ENCODE measurements at places on chromosomes 1 and 21.

DNA sequence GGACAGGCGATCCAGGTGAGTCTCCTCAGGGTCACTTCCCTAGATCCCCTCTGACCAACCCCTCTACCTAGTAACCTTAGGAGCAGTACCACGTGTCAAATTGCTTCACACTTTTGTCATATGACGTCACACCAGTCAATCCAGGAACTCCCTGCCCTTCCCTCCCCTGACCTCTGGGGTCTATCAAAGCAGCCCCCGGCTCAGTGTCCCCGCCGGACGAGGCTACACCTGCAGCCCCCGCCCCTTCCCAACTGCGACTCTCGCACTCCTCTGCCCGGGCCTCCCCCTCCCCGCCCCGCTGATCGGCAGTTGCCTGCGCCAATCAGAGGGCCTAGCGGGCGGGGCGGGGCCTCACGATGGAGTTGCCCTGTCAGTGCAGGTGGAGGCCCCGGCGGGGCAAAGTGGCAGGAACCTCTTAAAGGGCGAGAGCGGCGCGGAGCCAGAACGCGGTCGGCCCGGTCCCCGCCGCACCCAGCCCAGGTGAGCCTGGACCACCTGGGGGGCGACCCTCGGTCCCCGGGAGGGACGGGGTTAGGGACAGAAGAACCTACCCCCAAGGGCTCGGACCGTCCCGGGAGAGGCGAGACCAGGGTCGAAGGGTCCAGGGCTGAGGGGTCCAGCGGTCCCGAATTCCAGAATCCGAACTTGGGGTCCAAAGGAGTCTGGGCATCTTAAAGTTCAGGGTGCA is 27.5 kb upstream of the EPB41 start:
- peak; percentile 45 for DNase-seq

DNA sequence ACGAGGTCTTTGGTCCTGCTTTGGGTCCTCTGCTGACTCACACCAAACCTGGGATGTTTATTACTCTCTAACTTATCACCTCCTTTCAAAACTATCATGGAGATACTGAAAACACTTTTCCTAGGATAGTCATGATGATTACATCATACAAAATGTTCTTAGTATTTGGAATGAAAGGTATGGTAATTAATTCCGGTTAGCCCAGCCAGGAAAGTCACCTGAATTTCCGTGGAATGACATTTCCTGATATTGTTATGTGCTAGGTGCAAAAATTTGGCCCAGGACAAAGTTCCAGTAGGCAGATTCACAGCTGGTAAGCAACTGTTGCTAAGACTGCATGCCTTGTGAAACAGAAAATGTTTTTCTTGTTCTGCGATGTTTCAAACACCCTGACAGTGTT is 203.4 kb downstream of the ZNF648 start:
- no peak for DNase-seq

DNA sequence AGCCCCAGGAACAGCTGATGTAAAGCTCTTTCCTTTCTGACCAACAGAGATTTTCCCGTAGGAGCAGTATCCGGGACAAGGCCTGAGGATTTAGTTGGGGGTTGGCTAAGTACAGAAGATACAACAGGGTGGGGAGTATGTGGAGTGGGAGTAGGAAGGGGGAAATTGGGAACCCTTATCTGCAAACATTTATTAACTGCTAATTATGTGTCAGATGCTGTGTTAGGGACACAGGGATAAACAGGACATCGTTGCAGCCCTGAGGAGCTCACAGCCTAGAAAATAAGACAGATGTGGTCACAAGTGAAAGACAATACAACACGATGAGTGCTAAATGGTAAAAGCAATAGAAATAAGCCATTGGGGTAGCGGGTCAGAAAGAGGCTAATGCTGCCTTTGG is 12.0 kb downstream of the CD84 start:
- DNase-seq: no peak

DNA sequence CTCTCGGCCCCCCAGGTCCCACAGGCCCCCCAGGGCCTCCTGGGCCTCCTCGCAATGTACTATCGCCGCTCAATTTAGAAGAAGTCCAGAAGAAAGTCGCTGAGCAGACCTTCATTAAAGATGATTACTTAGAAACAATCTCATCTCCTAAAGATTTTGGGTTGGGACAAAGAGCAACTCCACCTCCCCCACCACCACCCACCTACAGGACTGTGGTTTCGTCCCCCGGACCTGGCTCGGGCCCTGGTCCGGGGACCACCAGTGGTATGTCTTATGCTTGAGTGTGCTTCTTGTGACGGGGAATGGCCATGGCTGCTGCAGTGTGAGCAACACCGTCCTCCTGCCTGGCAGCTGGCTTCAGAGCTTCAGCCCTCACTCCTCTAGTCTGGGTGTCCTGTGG is 70.2 kb upstream of the DYNLT5 start:
- DNase-seq: no peak

DNA sequence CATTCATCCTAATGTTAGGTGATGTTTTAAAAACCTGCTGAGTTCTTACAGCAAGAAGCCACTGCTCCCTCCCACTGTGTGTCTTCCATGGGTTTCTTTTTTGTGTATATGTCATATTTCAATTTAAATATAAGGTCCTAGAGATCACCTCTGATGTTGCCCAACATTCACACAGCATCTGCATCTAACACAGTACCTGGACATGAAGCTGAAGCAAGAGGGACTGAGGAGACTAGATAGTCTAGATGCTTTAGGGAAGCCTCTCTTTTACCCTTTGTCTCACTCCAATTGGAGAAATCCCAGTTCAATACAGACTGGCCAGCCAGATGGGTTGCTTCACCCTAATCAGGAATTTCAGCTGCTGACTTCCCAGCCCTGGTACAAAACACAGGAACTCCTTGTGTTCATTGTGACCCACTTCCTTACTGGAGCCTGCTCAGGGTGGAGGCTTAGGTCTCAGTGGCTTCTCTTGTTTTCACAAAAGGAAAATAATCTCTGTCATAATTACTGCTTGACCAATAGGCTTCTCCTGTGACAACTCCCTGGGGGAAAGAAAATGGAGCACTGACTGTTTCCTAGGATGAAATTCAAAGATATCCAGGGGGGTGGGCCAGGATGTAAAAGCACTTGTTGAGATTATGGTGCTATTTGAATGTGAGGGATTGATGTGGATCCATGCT is 17.3 kb downstream of the BTG2 start:
- DNase-seq: no peak

GRCh38 chr21:41611966-41612606 is 104.1 kb upstream of the TMPRSS2 start:
- no peak for DNase-seq

DNA sequence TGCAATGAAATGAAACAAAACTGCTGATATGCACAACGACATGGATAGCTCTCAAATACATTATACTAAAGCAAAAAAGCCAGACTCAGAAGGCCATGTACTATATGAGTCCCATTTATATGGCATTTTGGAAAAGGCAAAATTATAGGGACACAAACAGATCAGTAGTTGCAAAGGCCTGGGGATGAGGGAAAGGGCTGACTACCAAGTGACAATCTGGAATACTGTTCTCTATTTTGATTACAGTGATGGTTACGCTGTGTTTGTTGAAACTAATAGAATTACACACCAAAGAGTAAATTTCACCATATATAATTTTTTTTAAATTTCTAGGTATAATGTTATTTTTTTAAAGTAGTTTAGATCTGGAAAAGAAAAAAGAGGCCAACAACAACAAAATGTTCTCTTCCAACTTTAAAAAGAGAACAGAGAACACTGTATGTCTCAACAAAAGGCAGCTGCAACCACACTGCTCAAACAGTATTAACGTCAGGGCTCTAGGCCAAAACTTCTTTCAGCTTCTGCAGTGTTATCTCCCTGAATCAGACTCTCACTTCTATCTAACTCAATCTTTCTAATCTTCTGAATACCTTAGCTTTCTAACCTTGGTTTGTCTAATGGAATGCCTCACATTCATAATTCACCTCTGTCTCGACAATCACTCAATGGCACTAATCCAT is 75.8 kb downstream of the FOXJ3 start:
- DNase-seq: peak; percentile 5

GRCh38 chr1:18913065-18913835 is 10.9 kb upstream of the ALDH4A1 start:
- no peak for DNase-seq

Measured in fibroblast of skin of left quadriceps (primary cell).